ENCODE measurements at places on chromosomes 1 and 21.

DNA sequence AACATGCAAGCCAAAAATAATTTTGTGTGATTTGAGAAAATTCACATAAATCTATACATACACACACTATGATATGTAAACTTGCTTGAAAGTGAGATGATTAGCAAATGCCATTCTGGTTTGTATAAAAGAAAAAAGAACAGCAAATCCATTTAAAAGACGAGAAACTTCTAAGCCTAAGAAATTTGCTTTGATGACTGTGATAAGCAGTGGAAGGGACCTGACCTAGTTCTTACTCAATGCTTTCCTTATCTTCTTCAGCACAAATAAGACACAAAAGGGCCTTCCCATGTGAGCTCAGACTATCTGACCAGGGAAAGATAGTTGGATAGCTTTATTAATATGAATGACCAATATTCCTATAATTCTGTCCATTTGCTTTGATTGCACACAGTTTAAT lies 25.3 kb upstream of the NMNAT2 start:
- no peak for DNase-seq

GRCh38 chr1:221766210-221766609 lies 24.3 kb upstream of the DUSP10 start:
- no peak for DNase-seq

- no peak for DNase-seq
These were observed 2.5 kb downstream of the UBASH3A start for GRCh38 chr21:42406201-42406621.

DNA sequence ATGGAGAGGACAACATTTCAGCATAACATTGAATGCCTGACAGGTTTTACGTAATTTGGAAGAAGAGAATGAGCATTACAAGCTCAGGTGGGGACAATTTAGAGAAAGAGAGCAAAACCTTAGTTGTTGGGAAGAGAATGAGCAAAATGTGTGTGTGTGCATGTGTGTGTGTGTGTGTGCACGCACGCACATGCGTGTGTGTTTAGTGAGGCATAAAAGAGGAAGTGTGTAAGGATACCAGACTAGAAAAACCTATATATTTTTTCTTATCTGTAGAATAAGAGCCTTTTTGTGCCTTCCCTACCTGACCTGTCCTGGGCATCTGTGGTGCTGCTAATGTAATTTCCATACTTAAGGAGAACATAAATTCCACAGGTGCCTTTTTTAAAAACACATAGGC lies 99.0 kb upstream of the PLXNA2 start:
- DNase-seq: no peak
